ENCODE measurements at places on chromosomes 2 and 18.

DNA sequence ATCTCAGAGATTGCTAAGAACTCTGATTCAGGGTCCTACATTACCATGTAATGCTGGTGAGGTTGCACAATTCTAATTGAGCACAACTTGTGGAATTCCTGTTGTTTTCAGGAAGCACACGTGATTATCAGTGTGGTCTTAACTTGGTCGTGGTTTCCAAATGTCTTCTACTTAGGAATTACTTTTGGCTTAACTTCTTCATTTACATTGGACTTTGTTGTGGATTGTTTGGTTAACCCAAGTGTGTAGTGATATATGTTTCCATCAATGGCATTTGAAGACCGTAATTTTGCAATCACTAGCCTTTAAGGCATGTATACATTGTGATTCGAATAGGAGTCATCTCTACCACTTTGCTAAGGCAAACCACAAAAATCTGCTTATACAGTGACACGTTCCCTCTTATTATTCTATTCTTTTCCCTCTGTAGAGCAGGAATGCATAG, 373.3 kb downstream of the IRS1 start:
- DNase-seq, result no peak

GRCh38 chr2:151791545-151791944, 36.7 kb downstream of the ARL5A start:
- no peak for DNase-seq

DNA sequence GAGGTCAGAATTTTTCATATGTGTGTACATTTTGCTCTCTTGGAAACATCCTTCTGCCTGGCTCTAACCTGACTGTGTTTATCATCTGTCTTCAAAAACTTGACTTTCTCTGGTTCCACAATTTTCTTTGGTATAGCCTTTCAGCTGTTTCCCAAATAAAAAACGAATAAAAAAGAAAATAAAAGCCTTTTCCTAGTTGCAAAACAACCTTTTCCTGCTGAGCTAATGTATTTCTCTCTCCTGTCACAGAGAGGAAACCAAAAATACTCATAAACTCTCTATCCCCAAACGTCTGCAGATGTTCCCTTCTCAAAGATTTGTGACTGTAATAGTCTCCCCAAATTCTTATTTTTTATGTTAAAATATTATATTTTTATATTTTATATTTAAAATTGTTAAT, 505.3 kb upstream of the SLC39A10 start:
- DNase-seq, result no peak

DNA sequence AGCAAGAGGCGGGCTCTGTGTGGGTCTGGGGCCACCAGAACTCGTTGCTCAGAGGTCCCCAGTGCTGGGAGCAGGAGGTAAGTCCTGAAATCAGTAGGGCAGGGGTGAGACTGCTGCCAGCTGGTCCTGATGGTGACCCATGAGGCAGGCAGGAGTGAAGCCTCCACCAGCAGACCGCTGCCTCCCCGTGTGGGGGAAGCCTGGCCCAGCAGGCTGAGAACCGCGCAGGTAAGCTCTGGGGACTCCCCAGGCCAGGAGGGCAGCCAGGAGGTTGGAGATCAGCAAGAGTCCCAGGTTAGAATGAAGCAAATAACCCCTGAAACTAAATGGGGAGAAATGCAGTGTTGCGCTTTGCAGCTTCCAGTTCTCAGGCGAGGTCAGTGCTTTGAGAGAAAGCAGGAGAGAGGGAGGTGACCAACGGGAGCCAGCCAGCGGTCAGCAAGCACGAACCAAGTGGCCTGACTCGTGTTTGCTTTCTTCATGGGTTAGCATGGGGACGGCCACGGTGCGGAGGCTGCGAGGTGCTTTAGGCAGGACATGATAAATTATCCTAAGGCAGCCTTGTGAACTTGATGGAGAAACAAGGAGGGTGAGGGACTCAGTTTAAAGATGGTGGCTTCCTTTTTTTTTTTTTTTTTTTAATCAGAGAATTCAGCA, 26.2 kb downstream of the INHBB start:
- DNase-seq, result no peak

DNA sequence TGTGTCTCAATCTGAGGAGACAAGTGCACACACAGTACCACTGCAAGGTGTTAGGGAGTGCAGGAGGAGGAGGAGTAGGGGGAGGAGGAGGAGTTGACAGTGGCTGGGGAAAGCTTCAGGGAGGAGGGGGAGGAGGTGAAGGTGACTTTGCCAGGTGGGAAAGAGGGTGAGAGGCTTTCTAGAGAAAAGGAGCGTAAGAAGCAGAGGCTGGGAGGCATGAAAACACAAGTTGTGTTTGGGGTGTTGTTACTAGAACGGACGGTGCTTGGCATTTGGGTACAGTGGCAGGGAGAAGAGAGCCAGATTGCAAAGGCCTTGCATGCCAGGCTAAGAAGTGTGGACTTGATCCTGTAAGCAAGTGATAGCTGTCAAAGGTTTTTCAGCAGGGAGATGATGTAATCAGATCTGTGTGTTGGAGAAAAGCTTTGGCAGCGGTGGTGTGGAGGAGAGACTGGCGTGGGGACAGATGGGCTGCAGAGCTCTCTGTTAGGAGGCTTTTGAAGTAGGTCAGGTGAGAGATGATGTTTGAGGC, 16.2 kb downstream of the TANC1 start:
- DNase-seq, result no peak

- no peak for DNase-seq
Measured at GRCh38 chr2:145752091-145752806, 1232.3 kb upstream of the ZEB2 start.

GRCh38 chr2:202113571-202114142, 40.6 kb downstream of the KIAA2012 start:
- DNase-seq, result no peak

DNA sequence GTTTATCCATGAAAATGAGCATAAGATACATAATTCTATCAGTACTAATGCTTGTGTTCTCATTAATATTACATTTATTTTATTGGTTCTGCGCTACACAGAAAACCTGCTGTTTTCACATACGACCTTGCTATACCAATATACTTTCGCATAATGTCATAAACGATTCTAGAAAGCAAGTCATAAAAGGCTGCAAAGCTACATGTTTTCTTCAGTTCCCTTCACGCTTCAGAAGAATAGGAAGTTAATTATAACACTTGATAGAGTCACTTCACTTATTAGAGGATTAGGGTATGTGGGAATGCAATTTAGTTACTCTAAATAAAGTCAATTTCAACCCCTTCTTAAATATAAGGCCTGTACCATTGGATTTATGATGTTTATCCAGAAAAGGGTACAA, 29.0 kb downstream of the PSME4 start:
- no peak for DNase-seq
